Heart left ventricle (tissue), 16 donors: ENCODE measurements at places on chromosomes 5 and 9.
A peak's percentile ranks its signal among the peaks of the same experiment; 100 is the strongest.

- peak; percentile 79 for DNase-seq
Observed at GRCh38 chr9:83219154-83219923, 156.4 kb upstream of the RASEF start.

DNA sequence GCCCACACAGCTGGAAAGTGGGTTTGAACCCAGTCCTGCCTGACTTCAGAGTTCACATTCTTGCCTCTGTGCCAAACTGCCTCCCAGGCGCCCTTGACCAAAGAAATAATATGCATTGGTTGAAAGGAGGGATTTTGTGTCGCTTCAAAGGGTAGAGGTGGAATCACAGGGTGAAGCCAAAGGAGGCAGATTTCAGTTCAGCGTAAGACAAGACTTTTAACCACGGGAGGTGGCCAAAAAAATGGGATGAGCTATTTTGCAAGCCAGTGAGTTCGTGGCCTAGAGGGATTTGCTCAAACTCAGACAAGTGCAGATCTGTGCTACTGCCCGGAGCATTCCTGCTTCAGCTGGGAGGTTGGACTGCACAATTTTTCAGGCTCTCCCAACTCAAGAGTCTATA, 57.6 kb upstream of the RANBP3L start:
- no peak for DNase-seq

DNA sequence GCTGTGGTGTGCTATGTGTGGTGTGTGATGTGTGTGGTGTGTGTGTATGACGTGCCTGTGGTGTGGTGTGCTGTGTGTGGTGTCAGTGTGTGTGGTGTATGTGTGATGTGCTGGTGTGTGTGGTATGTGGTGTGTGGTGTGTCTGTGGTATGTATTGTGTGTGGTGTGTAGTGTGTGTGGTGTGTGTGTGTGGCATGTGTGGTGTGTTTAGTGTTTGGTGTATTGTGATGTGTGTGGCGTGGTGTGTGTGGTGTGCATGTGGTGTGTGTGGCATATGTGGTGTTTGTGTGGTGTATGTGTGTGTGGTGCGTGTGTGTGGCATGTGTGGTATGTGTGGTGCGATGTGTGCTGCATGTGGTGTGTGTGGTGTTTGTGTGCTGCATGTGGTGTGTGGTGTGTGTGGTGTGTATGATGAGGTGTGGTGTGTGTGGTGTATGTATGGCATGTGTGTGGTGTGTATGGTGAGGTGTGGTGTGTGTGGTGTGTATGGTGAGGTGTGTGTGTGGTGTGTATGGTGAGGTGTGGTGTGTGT, 18.3 kb upstream of the RNU6ATAC start:
- DNase-seq, result no peak

DNA sequence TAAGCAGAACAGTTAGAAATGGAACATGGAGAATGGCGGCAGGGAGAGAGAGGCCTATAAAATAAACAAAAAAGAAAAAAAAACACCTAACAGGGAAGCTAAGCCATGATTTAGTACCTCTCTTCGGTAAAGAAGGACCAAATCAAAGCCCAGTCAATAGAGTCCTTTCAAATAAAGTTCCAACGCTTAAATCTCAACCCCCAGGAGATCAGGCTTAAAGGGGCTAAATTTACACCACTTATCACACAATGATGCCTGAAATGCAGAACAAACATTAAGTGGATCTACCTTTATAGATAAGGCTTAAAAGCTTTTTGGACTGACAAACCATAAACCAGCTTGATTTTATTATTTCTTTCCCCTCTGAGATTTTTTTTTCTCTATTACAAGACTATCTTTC, 66.3 kb downstream of the PRELID2 start:
- DNase-seq, result no peak

DNA sequence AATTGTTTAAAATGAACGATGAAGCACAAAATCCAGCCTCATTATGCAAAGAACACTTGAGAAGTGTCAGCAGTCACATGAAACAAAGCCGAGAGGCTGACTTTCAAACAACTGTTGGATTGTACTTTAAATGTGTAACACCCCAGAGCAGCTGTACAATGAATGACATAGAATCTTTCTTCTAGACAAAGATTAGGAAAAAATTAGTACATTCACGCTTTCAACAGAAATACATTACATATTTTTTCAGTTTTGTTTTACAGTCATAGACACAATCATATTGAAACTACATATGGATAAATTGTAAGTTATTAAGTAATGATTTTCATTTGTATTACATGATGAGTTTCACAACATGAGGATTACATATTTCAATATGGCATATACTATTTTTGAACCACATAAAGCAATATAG, 10.6 kb upstream of the AGXT2 start:
- no peak for DNase-seq

- peak; percentile 13 for DNase-seq
Observed at GRCh38 chr5:548256-548655, 24.0 kb upstream of the SLC9A3 start.

- DNase-seq, result peak; percentile 85
Observed at GRCh38 chr5:151770383-151771258, 1.1 kb upstream of the G3BP1 start.

DNA sequence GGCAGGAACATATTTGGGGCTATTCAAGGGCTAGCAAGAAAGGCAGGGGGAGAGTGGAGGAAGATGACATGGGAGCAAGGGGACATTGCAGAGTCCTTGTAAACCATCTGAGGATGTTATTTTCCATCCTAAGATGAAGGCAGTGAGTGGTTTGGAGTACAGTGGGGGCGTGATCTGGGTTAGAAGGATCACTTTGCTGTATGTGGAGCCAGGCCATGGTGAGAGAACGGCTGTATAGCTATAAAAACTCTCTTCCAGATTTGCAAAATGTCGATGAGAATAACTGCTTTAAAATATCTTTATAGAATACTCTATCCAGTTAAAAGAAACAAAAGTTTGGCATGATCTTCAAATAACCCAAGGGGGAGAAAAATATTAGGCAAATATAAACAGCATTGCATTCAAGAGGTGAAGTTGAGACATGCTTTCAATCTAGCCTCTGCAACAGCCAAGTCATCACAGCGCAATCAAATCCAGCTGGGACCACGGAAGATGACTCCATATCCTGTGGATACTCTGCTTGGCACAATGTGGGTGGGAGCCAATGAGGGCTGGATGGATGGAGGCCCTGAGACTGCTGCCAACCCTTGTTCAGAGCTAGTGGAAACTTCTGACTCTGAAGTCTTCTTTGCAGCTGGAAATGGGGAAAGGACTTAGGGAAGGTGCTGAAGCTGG, 111.5 kb upstream of the BASP1 start:
- DNase-seq, result no peak

DNA sequence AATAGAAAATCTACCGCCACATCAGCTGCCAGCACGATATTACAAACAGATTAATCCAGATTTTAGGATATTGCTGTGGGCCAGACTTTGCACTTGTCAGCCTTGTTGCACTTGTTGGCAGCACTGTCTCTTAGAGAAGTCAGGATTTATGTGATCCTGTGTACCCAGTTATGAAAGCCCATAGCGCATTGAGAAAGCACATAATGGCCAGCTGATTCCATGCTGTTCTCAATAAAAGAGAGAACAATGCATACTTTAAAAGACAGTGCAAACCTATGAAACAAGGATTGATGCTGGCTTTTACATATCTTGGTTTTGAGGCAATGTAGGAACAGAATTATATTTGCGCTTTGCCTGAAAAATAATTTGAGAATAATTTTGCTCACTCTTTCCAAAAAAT, 140.8 kb downstream of the CEP120 start:
- DNase-seq, result no peak

DNA sequence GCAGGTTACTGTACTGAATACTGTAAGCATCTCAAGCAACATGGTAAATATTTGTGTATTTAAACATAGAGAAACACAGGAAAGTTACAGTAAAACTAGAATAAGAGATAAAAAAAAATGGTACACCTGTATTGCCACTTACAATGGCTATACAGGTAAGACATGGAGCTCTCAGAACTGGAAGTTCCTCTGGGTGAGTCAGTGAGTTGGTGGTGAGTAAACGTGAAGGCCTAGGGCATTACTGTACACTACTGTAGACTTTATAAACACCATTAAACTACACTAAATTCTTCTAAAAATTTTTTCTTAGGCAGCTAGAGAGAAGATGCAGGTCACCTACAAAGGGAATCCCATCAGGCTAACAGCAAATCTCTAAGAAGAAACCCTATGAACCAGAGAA, 872.9 kb downstream of the TAF11L14 start:
- DNase-seq, result no peak

DNA sequence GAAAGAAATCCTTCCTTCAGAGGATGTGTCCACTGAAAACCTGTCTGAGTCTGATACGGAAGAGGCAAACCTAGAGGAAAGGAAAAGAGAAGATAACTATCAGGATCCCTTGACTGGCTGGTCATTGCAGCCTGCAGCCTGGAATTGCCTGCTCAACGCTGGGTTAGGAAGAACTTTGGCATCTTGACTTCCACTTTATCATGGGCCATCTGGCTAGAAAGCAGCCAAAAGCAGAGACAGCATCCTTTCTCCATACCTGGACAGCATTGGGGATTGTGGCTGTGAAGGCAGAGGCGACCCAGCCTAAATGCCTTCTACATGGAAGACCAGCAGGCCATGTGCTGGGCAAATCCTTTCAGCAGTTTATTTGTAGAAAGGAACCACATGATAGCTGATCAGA, 58.7 kb upstream of the PTPN3 start:
- no peak for DNase-seq

DNA sequence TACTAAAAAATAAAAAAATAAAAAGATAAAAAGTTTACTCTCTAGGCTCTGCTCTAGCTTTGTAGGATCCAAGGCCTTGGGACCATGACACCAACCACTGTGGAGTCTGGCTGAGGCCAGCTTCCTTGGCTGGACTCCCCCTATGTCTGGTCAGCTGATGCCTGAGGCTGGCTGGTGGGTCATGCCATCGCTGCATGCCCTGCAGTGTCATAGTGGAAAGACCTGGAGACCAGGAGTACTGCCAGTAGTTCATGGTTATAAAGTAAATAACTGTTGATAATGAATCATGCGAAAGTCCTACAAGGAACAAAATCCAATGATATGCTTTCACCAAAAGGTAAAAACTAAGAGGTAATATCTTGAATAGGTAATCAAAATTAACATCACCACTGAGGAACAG, 43.2 kb downstream of the GARNL3 start:
- DNase-seq, result peak; percentile 56

DNA sequence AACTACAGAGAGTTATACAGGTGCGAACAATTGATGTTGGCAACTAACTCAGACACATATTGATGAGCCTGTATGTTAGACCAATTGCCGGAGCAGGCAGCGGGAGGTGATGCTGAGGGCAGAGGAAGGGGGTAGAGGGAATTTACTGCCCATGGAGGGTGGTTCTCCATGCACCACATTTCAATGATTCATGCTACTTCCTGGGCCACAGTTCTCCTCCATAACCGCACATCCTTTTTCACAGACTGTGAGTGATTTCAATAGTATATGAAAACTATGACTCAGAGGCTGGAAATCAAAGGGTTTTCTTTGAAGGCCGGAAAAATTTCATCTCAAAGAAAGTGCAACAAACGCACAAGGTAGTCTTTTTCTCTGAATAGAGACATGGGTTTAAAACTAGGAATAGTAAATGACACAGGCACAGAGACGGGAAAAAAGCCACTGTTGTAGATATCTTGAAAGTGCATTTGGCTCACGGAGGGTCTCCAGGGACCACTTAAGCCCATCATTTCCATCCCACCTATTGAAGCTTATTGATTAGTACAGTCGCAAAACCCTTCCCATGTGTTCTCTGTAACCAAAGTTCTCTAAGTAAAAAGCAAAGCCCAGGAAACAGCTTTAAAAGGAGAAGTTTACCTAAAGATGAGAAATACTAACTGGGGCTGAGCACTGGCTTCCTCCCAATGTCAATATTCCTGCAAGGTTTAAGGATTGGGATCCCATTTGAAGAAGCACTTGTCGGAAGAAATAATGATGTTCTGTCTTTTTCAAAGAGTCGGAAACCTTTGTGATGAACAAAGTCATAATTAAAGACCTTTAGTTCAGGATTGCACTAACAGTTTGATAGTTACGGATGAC, 28.0 kb upstream of the ADAM19 start:
- no peak for DNase-seq

- DNase-seq, result peak; percentile 63
Observed at GRCh38 chr9:93111371-93112115, 15.5 kb downstream of the CARD19 start.

GRCh38 chr9:94745806-94746540, 19.5 kb downstream of the AOPEP start:
- DNase-seq, result no peak

DNA sequence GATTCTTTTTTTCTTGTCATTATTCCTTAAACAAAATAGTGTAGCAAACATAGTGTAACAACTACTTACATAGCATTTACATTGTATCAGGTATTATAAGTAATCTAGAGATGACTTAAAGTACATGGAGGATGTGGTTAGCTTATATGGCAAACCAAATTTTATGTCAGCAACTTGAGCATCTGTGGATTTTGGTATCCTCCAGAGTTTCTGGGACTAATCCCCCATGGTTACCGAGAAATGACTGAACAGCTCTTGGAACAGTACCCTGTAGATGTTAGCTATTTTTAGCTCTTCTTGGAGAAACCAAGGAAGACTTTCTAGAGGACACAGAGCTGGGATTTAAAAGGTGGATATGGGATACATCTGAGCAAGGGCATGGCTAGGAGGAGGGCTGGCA, 157.6 kb upstream of the KLF4 start:
- no peak for DNase-seq

DNA sequence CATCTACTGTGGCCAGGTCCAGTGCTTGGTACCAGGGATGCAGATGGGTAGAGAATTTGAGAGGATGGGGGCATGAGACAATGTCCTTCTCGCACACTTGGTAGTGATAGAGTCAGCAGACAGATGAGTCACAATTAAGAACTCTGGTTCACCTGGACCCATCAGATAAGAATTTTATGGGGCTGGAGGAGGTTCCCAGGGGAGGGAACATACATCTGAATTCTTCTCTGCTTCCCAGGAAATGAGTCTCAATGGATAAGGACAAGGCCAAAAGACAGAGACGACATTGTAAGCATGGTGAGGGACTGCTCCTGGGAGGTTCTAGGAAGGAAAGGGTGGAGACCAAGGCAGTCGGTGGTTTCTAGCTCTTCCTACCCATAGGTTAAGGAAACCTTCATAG, 5.3 kb downstream of the SLC4A9 start:
- DNase-seq, result no peak

- no peak for DNase-seq
Observed at GRCh38 chr9:83425240-83425639, 113.0 kb downstream of the FRMD3 start.

DNA sequence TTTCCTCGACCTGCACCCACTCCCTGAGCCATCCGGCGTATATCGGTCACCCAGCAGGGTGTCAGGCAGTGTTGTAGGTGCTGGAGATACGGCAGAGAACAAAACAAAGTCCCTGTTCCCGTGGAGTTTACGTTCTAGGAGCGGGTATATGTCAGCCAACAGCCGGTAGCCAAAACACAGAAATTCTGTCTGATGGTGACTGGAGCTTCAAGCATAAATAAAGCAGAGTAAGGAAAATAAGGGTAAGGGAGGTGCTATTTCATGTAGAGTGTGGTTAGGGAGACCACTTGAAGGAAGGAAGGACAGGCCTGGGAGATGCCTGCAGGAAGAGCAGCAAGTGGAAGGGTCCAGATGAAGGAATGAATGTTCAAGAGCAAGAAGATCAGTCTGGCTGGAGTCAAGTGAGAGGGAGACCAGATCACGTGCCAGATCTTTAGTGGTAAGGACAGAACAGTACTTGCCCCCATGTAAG, 783 bp upstream of the ZFR start:
- no peak for DNase-seq

- DNase-seq, result no peak
Observed at GRCh38 chr5:132002757-132003156, 8.7 kb downstream of the ACSL6 start.

- DNase-seq, result no peak
Observed at GRCh38 chr5:138022912-138023311, 10.0 kb downstream of the FAM13B start.
